ENCODE measurements at places on chromosomes 16 and 17. TPM values are rescaled to one million over a fixed set of nuclear protein-coding genes. Genes with fewer than 3 reads are reported as not detected.

Gene SCIMP
- polyA plus RNA-seq = 0.11 TPM

Gene CSH1
- polyA plus RNA-seq = not detected

Gene BAIAP3
- polyA plus RNA-seq = 0.23 TPM

Gene CLEC18B
- not detected for polyA plus RNA-seq

Gene ZNF785
- 6.9 TPM for polyA plus RNA-seq

Gene HNF1B
- polyA plus RNA-seq = not detected

All from GM23248 (cell line).